ENCODE measurements at places on chromosomes 13 and 19.

GRCh38 chr19:29535984-29536508, 10.3 kb downstream of the VSTM2B start:
- no peak for DNase-seq

DNA sequence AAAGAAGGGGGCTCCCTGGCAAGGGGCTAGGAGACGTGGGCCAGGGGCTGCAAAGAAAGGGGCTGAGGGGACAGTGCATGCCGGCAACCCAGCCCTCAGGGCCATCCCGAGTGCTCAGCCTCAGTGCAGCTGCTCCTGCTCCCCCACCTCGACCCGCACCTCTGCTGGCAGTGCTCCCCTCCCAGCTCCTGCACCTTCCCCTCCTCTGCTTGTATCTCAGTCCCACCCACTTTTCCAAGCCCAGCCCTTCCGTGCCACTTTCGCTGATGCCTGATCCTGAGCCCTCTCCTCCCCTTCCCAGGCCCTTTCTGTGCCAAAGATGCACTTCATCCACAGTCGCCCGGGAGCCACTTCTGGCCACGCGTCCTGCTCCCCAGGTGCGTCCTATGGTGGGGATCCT, 69.9 kb upstream of the KCTD15 start:
- no peak for DNase-seq

DNA sequence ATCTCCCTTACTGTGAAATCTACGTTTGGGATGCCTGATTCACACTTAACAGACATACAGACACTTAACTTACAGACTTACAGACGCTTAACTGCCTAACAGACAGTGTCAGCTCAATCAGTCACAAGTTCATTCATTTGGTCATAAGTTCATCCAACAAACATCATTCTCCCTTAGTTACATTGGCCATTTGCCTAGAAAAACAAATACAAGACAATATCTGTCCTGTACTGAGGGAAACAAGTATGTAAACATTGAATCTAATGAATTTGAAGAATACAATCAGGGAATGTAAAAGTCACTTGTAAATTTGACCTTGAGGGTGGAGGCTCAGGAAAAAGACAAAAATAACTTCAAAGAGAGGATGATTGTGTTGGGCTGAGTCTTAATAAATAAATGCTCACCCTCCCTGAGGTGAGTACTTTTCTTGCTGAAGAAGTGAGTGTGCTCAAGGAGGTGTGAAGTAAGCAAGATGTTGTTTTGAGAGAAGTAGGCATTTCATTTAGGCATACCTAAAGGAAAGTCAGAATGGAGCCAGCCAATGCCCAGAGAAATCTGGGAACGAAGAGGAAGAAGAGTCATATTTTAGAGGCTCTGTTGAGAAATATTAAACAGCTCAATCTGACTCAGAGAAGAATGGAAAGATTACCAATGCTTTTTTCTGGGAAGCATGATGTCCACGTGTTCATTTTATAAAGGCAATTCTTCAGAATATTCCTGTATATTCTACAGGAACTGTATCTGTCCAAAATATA, 958.4 kb upstream of the SLC10A2 start:
- DNase-seq = no peak

DNA sequence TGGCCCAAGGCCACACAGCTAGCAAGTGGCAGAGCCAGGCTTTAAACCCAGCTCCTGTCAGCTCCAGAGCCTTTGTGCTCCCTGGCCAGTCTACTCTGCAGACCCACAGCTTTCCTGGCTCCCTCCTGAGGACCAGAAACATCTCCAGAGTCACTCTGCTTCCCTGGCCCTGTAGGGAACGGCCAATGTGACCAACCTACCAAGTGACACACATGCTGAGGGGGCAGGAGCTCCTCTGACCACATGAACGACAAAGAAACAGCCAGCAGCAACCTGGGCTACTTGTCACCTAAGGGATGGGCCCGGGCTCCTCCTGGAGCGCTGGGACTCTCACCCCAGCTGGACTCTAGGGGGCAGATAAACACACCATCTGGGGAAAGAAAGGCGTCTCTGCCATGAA, 19.3 kb downstream of the PEG3 start:
- DNase-seq = no peak

DNA sequence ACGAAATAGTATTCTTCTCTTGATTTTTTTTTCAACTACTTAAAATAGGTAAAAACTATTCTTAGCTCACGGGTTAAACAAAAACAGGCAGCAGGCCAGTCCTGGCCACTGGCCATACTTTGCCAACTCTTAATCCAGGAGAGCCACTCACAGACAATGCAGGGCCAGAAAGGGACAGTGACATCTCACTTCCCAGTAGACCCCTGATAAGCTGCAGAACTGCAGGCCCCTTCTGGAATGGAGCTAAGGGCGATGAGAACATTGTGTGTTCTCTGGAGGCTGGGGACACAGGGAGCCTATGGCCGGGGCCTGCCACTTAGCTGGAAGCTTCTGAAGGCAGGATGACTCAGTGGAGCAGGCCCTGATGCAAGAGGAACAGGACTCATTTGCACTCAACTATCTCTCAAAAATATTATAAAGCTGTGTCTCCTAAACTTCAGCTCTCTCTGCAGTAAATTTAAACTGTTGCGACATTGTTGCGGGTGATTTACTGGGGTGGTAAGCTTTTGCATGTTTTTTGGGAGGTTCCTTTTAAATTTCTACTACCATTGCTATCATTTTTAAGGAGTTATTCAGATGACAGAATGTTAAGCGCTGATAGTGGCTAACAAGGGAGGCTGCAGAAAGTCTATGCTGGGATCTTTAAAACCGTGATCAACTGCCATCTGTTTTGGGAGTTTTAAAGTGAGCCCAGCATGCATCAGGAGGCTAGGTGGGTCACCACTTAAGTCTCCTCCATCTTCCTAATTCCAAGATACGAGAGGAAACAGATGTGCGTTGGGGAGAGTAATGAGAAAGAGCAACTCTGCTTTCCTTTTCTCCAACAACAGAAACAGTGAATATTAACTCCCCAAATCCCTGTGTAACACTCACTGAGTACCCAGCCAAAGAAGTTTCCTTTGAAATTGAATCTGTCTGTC, 33.2 kb upstream of the KATNAL1 start:
- DNase-seq = no peak

- DNase-seq = no peak
Measured at GRCh38 chr19:39332293-39332692, 3.5 kb downstream of the GMFG start.

DNA sequence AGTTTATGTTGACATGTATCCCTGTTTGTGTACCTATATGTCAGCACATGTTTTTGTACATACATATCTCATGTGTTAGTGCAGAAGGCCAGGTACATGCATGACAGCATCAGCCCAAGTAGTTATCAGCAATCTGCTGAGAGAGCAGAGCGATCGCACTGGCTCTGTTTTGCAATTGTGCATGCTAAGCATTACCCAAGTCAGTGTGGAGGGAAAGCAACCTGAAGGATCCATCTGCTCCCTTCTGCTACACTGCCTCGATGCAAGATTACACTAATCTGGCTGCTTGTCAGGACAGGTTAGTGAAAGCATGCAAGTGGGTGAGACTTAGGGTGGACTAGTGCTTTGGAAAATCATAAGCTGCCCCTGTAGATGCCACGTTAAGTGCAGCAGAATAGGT, 211.8 kb downstream of the PCCA start:
- no peak for DNase-seq

- DNase-seq = no peak
Measured at GRCh38 chr13:52061587-52061986, 37.1 kb downstream of the UTP14C start.

DNA sequence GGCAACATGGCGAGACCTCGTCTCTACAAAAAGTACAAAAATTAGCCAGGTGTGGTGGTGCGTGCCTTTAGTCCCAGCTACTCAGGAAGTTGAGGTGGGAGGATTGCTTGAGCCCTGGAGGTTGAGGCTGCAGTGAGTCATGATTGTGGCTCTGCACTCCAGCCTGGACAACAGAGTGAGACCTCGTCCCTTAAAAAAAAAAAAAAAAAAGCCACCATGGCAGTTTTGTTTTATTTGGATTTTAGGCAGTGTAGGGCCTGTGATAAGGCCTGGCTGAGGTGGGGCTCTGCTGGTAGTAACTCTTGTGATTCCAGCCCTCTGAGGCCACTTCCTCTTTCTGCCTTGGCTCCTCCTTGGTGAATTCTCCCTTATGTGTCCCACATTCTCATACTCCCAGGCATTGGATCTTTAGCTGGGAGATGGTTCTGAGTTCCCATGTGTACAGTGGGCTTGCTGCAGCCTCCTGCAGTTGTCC, 39.2 kb downstream of the GATAD2A start:
- DNase-seq = no peak

- no peak for DNase-seq
Measured at GRCh38 chr13:29429286-29429900, 166.1 kb downstream of the SLC7A1 start.

GRCh38 chr13:61252213-61252612, 163.4 kb downstream of the PCDH20 start:
- DNase-seq = no peak

- DNase-seq = no peak
Measured at GRCh38 chr19:50178859-50179537, 15.9 kb upstream of the IZUMO2 start.

DNA sequence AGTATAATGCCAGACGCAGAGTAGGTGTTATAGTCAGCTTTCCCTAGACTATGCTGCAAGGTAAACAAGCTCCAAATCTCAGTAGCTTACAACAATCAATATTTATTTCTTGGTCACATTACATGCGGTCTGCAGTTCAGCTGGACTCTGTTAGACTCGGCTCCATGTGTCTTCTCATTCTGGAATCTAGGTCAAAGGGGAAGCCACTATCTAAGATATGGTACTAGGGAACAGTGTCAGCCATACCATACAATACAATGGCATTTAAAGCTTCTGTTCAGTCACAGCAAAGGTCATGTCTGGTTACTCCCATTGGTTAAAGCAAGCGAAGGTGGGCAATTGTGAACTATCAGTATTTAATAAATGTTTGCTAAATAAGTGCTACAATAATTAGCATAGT, 65.3 kb upstream of the SERTM1 start:
- DNase-seq = no peak

- DNase-seq = no peak
Measured at GRCh38 chr13:84443463-84443862, 561.2 kb upstream of the SLITRK1 start.

- no peak for DNase-seq
Measured at GRCh38 chr13:36822785-36823184, 3.8 kb downstream of the RFXAP start.

DNA sequence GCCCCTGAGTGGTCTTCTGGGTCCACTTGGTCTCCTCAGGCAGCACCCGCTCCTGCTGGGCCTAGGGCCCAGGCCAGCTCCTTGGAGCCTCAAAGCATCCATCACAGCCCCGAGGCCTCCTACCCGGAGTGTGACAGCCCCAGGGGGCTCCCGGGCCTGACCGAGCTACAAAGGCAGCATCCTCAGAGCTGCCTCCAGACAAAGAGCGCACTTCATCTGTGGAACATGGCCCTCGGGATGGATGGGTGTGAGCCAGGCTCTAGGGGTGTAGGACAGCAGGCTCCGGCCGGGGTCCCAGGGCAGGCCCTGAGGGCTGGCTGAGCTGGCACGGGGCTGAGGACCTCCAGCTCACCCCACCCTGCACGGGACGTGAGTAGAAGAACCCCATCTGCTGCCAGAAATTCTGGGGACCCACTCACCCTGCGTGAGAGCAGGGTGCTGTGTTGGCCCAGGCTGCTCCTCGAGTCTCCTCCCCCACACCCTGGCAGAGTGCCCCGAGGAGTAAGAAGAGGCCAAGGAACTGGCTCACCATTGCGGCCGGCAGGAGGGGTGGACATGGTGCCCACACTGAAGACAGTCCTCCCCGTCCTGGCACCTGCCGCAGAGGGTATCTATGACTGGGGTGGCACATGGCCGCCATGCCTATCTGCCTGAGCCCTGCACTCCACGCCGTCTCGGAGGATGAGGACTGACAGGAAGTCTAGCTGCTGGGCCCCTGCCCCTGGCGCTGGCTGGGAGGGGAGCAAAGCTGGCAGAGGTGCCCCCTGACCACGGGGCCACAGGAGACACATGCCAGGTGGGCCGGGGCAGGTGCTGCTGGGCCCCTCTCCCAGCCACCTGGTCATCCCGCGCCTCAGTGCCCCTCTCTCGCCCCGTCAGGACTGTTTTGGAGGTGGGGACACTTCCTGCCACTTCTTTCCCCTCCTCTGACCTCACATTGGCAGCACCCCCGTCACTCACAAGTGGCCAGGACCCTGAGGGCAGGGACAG, 22.3 kb downstream of the CEBPG start:
- no peak for DNase-seq

DNA sequence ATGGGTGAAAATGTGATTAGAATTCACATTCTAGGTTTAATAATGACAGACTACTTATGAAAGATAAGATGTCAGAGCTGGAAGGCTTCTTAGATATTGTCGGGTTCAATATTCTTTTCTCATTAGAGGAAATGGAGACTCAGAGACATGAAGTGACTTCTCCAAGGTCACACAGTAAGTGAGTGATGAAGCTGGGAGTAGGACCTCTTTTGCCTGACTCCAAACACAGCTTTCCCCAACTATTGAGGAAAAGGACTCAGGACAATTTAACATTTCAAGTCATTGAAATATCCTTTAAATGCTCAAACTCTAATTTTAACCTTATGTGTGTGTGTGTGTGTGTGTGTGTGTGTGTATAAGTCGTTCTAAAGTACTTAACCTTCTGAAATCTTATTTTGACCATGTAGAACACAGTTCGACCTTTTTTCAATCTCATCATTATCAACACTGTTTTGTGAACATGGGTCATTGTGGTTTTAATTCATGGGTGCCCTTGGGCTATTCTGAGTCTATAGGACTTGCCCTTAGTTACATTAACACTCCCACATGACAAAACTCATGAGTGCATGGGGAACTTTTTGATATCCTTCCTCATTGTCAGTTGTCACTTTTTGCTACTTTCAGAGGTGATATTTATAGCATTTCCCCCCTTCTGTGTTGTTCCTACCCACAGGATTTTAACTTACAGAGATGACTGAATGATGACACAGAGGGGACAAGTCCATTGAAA, 53.0 kb downstream of the LRCH1 start:
- DNase-seq = no peak

DNA sequence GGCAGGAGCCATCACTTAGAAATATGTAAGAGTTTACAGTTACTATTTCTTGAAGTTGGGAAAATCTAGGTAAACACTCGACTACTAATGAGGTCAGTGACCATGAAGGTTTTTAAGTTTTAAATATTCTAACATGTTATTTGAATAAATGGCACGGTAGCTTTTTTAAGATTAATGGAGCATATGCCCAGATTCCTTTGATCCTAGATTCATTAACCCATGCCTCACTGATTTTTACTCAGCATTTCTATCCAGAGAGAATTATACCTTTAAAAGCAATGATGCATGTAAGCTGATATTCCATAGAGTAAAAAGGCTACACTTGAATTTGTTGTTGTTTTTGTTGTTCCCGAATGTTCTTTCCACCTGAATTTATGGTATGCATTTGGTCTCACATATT, 541.4 kb downstream of the DACH1 start:
- DNase-seq = no peak

Measured in activated CD4-positive, CD25-positive, alpha-beta regulatory T cell treated with anti-CD3 and anti-CD28 coated beads, Interleukin-2, amount 50 U/mL, for 72 hours (primary cell).